ENCODE measurements at places on chromosomes 2 and 18. TPM values are rescaled to one million over a fixed set of nuclear protein-coding genes. Genes with fewer than 3 reads are reported as not detected.

Gene KHK
- total RNA-seq, result 13.1 TPM

Gene ARPC2
- total RNA-seq, result 707 TPM

Gene MOGAT1
- total RNA-seq, result not detected

Gene LOXL3
- 0.42 TPM for total RNA-seq

Data from activated naive CD8-positive, alpha-beta T cell treated with anti-CD3 and anti-CD28 coated beads, Interleukin-2, amount 10 ng/mL, durations not matched to agents 7 days and 5 days (primary cell).